Renal cortex interstitium (tissue), 15 donors: ENCODE measurements at places on chromosomes 4 and X. TPM values are rescaled to one million over a fixed set of nuclear protein-coding genes. Genes with fewer than 3 reads are reported as not detected.

The CPLX1 gene
- polyA plus RNA-seq = 4.0 TPM

The CAMK2D gene
- 87.6 TPM for polyA plus RNA-seq

The NAP1L2 gene
- polyA plus RNA-seq = 2.8 TPM

The SPATA4 gene
- polyA plus RNA-seq = 1.4 TPM

The LRIT3 gene
- polyA plus RNA-seq = 0.71 TPM

The SASH3 gene
- 2.5 TPM for polyA plus RNA-seq

The TMEM255A gene
- polyA plus RNA-seq = 0.22 TPM

The NLGN4X gene
- polyA plus RNA-seq = 12.4 TPM

The FGF13 gene
- 27.9 TPM for polyA plus RNA-seq

The CTAG2 gene
- polyA plus RNA-seq = not detected

The GLRB gene
- polyA plus RNA-seq = 13.0 TPM

The AREG gene
- 0.76 TPM for polyA plus RNA-seq

The EFHC2 gene
- polyA plus RNA-seq = 6.5 TPM

The IL13RA2 gene
- 1.4 TPM for polyA plus RNA-seq

The EPHA5 gene
- polyA plus RNA-seq = 0.79 TPM
